ENCODE measurements at places on chromosomes 12 and 14.

DNA sequence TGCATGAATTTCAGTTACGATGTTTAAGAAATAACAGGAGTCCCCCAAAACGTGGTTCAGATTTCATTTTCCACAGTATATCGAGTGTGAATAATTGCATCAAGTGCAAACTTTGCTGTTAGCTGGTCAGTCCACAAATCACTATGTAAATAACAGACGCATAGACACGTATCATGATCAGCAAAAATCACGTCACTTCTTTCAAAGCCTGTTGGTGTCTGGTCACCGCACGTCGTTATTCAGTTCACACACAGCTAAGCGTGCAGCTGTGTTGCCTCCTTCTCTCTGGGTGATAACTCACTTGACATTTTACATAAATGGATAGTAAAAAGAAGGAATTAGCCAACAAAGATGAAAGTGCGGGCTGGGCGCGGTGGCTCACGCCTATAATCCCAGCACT is 126.8 kb upstream of the MED13L start:
- no peak for DNase-seq

DNA sequence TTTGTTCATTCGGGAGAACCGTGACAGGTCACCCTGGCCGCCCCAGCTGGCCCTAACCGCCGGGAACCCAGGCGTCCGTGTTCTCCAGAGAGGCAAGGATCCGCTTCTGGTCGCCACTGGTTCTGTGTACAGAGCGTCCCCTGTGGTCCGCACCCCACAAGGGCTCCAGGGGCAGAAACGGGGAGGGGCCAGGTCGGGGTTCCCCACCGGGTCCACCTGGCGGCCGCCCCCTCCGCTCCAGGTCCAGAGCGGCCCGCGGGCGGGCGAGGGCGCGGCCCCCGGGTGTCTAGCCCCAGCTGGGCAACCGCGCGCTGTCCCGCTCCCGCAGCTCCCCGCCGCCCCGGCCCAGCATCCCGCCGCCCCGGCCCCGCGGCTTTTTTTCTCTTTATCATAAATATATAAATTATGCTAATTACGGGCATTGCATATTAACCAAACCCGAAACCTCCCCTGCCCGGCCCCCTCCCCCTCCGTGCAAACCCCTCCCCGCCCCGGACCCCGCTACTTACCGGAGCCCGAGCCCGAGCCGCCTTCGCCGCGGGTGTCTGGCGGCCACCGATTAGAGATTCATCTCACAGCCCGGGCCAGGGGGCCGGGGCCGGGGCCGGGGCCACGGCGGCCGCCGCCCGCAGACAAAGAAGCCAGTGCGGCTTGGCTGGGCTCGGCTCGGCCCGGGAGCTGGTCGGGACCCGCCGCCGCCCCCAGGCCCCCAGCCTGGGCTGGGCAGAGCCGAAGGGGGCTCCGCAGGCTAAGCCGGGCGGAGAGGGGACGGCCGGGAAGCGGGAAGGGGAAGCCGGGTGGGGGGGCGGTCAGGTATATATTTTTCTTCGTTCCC is 512 bp downstream of the POU6F1 start:
- DNase-seq, result peak; percentile 31

DNA sequence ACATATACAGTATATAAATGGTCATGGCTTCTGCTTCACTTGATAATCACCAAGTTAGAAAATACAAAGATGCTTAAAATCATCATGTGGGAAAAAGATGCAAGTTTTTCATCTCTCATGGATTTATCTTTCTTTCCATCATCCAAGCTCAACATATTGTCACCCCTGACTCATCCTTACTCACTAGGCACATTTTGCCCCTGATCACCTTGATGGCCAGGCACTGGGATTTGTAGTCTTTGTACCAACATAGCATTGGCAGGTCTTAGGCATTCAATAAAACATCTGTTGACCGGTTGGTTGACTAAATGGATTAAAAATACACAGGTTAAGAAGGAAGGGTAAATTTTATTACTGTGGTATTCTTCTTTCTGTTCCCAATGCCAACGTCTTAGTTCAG is 28.1 kb downstream of the KLHDC2 start:
- no peak for DNase-seq

DNA sequence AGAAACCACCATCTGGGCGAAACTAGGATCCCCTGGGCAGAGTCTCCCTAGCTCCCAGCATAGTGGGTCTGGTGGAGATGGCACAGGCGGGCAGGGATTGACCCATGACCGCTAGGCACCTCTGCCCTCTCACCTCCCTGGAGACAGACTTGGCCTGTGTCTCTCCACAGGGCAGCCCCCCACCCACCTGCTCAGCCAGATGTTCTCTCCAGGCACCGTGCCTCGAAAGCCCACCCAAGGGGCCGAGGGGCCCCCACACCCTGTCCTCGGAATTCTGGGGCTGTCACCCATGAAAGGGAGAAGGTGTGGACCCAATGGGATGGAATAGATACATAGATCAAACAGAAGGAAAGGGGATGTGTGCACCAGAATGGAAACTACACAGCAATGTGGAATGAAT is 229.1 kb upstream of the RTL1 start:
- no peak for DNase-seq

GRCh38 chr14:92650581-92651105 is 97.8 kb downstream of the LGMN start:
- DNase-seq, result no peak

DNA sequence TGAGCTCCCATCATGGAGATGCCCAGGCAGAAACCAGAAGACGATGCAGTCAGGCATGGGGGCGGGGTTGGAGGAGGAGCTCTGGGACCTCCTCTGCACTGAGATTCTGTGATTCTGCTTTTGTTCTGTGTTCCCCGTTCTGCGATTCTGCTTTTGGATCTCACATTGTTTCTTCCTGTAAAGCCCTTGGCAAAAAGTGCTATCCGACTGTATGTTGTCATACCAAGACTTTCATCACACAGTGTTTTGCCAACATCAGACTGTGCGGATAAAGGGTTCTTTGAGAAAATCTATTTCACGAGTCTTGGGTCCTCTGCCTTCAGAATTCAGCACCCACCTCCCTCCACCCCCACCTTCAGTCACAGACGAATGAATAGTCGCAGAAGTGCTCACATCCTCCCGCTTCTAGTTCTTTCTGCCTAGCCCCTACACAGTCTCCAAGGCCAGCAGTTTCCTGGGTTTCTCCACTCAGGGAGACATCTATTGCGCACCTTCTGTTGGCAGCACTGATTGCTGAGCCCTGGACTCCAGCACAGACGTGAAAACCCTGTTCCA is 24.7 kb upstream of the PWP1 start:
- no peak for DNase-seq

DNA sequence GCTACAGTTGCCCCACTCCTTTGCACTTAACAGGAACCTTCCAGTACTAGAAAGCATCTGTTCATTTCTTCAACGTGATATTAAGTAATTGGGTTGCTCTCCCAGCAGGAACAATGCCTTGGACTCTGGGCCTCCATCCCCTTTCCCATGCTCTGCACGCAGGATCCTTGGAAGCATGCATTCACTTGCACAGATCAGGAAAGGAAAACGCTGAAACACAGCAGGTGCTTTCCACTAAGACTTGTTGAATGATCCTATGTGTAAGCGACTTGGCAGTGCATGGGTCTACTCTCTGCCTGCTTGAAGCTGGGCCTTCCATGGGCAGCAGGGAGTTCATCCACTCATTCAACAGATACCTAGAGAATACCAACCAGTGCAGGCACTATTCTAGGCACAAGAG is 2.3 kb downstream of the LTBP2 start:
- DNase-seq, result no peak

DNA sequence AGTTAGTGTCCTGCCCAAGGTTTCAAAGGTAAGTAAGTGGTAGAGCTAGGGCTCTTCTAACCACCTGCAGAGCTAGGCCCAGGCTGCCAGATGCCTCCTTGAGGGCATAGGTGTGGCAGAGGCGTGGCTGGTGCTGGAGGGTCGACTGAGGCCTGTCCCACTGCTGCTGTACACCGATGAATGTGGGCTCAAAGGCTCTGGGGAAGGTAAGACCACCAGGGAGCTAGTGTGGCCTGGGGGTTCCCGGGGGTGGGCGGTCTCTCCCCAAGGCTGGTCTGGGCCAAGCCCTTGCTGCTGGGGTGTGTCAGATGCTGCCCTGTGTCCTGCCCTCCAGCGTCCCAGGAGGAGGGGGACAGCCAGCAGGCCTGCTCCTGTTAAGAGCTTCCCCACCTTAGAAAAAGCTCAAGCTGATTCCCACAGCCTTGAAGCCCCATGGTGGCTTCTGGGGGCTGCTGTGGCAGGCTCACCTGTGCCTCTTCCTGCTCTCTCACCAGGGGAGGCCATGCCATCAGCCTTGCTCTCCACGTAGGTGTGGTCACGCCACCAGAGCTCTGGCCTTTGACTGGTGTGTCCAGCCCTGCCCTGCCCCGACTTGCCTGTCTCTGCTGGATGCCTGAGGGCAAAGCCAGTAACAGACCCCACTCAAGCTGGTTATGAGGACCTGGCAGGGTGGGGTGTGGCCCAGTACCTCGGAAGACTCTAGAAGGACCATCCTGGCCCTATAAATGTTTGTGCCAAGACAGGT is 36.8 kb downstream of the SH2B3 start:
- DNase-seq, result no peak

DNA sequence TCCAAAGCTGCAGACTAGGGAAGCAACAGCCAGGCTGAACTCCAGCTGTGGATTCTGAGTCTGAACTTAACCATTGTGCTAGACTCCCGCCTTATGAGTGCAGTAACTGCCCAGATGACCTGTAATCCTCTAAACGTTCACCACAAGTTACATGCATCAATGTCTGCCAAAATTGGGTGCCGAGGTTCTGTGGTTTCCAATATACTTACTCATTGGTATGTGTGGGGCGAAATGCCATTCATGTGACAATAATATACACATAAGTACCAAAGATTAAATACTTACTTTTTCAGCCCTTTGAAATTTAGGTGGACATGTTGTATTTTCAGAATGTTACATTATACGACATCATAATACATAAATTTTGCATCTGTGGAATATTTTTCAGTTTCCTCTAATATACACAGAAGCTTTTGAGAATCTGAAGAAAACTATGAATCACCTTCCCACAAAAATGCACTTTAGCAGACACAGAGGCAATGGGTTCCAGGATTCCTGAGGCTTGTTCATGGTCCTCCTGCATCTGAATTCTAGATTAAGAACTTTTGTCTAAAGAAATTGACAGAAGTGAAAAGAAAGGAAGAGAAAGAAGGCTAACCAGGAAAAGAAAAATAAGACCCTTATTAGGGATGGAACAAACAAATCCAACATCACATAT is 31.7 kb downstream of the GRIP1 start:
- DNase-seq, result no peak

Measured in neuronal stem cell (in vitro differentiated cells).